Activated naive CD4-positive, alpha-beta T cell treated with Interleukin-2 at 50 U/mL for 16 hours (primary cell): ENCODE measurements at places on chromosomes 3 and 15.

- no peak for DNase-seq
These were observed 3.4 kb upstream of the FSTL1 start for GRCh38 chr3:120454076-120454689.

DNA sequence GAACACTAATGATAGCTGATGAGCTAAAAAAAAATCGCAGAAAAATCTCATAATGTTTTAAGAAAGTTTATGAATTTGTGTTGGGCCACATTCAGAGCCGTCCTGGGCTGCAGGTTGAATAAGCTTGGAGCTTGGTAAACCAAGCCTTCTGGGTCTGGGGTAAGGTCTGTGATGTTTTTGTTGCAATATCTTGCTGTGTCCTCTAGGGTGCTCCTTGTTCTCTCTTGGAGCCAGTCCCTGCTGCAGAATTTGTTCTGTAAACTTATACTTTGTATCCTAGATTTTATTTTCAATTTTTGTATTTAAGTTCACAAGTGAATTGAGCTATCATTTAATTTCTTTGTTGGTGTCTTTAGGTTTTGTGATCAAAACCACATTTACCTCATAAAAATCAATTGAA lies 143.7 kb downstream of the NR1D2 start:
- no peak for DNase-seq

DNA sequence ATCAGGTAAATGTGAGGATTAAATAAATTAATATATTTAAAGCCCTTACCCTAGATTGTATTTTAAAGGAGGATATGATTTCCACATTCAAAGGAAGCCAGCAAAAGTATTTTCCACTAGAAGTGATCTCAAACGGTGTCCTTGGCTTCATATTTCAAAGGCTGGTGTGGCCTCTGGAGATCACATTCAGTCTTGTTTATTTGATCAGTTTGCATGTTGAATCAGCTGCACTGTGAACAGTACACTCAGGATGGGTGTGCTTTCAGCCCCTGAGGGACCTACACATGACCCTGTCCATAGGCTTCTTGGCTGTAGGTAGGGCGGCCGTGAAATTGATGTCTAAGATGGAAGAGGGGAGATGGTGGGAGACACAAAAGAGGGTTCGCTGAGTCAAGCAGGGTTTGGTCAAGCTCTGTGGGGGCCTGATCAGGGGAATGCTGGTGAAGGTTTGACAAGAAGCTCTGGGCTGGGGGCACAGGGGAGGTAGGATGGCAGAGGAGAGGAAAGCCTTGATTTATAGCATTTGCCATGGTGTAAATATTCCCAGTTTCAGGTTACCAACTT lies 21.9 kb downstream of the CYP8B1 start:
- DNase-seq, result no peak

DNA sequence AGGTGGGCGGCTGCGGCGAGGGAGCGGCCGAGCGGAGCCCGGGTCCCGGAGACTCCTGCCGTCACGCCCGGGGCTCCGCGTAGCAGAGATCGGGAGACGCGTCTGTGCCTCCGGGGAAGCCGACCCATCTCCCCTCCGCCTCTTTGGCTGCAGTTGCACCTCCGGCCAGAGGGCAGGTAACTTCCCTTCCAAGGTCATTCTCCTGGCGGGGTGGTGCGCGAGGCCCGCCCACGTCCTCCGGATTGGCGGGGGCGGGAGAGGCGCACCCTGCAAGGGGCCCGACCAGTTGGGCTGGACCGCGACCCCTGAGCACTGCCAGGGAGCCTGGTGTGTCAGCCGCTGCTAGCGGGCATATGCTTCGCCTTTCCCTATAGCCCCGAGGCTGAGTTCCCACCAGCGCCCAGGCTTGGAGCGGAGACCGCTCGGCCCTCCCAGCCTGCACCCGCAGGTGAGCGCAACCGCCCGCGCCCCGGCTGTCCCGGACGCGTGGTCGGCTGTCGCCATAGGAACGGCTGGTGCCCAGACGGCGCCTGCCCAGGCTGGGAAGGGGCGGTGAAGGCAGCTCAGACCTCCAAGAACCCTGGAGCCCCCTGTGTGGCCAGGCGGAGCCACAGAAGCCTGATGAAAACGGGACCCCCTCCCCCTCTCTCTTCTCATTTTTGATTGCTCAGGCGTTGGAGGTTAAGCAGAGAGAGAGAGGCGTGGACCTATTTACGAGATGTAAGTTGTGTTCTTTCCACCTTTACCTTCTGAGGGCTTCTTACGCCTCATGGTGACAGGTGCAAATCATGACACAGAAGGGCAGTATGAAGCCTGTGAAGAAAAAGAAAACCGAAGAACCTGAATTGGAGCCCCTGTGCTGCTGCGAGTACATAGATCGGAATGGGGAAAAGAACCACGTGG lies 453 bp downstream of the ZDHHC23 start:
- DNase-seq, result peak; percentile 29

DNA sequence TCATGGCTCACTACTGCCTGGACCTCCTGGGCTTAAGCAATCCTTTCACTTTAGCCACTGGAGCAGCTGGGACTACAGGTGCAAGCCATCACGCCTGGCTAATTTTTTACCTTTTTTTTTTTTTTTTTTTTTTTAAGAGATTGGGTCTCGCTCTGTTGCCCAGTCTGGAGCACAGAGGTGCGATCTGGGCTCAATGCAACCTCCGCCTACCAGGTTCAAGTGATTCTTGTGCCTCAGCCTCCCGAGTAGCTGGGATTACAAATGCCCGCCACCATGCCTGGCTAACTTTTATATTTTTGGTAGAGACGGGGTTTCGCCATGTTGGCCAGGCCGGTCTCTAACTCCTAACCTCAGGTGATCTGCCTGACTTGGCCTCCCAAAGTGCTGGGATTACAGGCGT lies 50.7 kb upstream of the MELTF start:
- no peak for DNase-seq

- DNase-seq, result no peak
These were observed 16.3 kb downstream of the ZNF385D start for GRCh38 chr3:21734746-21735145.

DNA sequence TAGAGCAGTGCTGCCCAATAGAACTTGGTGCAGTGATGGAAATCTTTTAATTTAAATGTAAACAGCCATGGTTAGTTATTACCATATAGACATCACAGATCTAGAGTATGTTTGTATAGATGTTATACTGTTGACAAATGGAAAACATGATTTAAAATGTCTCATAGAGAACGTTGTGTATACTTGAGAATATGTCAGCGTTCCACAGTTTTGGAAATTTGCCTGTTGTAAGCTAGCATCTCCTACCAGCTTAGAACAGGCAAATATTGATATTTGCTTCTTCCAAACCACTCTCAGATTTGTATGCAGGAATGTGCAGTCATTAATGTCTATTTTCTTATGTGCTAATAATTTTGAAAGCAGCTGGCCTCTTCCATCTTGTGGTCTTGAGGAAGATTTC lies 8.4 kb upstream of the LXN start:
- no peak for DNase-seq

DNA sequence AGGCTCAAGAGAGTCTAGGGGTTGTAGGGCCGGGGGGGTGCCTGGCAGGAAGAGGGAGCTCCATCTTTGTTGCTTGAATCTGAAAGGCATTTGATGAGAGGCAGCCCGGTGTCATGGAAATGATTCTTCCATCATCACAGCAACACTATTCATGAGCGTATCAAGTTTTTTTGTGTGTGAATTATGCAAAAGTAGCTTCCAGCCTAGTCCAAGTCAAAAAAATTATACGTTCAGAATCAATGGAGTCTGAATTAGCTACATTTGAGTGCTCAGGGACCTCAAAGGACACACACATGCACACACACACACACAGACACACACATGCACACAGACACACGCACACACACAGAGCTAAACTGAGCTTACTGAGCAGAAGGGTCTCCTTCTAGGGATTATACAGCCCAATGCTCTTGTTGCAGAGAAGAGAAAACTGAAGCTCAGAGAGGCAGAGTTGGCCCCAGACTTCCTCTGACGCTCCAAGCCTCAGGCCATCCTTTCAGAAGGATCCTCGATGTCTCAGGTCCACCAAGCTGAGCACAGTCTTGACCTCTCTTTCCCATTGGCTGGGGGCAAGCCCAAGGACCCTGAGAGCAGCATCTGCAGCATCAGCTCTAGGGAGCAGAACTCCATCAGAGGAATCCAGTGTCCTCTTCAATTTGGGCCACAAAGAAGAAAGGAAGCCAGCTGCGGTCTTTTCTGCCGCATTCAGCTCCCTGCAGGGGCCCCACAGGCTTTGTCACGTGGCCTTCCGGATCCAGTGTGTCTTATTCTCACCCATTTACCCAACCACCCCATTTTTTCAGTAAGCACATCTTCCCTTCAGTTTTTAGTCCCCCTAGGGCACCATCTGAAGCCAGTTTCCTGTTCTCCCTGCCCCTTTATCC lies 228.0 kb downstream of the UACA start:
- DNase-seq, result peak; percentile 45

GRCh38 chr3:107212618-107213017 lies 164.6 kb upstream of the CCDC54 start:
- DNase-seq, result no peak

GRCh38 chr3:190119461-190120268 lies 1.0 kb downstream of the P3H2 start:
- no peak for DNase-seq

DNA sequence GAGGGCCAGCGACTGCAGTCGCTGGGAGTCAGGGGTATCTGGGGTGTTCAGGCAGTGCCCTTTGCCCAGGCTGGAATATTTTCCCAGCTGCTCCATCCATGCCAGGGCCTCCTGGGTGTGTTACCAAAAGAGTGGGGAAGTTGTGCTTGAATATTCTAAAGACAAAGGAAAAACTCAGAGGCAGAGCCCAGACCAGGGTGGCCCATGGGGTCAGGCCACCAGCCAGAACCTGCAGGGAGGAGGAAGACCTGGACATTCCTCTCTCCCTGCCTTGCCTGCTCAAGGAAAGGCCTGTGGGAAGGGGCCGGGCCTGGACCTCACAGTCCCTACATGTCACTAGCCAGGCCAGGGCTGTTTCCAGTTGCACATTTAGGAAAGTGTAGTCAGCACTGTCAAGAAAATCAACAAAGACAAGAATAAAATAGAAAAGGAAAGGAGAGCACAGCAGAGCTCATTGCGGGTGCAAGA lies 16.0 kb upstream of the KLF15 start:
- DNase-seq, result no peak

GRCh38 chr15:27993544-27993943 lies 105.6 kb downstream of the OCA2 start:
- no peak for DNase-seq

GRCh38 chr3:184786280-184786941 lies 25.6 kb upstream of the VPS8 start:
- no peak for DNase-seq

GRCh38 chr3:141384157-141384556 lies 15.9 kb downstream of the ZBTB38 start:
- DNase-seq, result no peak

- DNase-seq, result no peak
These were observed 57.2 kb downstream of the THBS1 start for GRCh38 chr15:39638041-39638440.

DNA sequence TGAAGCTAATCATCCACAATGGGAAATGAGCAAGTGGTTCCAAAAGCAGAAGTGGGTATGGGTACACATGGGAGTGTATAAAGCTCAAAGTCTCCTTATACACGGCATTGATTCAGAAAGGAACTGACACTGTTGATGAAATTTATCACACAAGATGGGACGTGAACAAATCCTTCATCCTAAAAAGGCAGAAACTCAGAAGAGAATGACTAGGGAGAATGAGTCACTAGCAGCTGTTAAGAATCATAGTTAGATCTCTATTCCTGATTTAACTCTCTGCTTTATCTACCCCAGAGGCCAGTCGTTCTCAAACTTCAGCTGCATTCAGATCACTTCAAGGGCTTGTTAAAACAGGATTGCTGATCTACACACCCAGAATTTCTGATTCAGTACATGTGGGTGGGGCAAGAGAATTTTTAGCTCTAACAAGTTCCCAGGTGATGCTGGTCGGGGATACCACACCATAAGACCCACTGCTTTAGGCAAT lies 97.7 kb upstream of the PHLDB2 start:
- DNase-seq, result no peak

GRCh38 chr3:190339130-190339529 lies 16.9 kb upstream of the CLDN1 start:
- no peak for DNase-seq

DNA sequence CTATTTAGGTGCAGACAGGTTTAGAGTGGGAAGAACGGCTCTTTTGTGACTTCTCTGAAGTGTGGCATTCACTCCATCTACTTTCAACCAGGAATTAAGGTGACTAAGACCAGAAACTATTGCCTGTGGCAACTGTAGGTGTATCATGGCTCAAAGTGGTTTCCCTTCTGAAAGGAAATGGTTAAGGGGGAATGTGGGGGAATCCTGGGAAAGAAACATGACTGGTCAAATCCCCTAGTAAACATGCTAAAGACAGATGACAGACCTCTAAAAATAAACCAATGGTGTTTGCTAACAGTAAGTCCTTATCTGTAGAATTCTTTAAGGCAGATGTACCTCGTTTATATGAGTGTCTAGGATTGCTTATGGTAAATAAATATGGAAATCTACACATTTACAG lies 56.9 kb downstream of the MEGF11 start:
- no peak for DNase-seq

- DNase-seq, result peak; percentile 25
These were observed 868 bp downstream of the SATB1 start for GRCh38 chr3:18424213-18424728.

GRCh38 chr3:189516039-189516438 lies 115.2 kb upstream of the TP63 start:
- no peak for DNase-seq

GRCh38 chr3:15743587-15744009 lies 54.2 kb downstream of the ANKRD28 start:
- DNase-seq, result no peak

- no peak for DNase-seq
These were observed 39.3 kb downstream of the PLD1 start for GRCh38 chr3:171770689-171771620.

DNA sequence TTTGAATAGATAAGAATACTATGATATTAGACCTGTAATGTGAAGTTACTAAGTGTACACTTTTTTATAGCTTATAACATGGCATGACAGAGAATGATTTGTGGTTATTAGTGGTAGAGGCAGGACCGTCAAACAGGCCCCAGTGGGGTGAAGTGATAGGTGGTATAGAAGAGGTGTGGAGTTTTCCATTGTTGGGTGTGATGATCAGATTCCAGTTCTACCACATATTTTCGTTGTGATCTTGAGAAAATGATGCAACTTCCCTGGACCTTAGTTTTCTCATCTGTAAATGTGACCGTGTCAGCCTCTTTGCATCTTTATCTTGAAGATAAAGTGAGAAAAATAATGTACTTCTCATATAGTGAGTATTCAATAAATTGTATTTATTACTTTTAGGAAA lies 30.3 kb upstream of the UTS2B start:
- no peak for DNase-seq
